Activated naive CD8-positive, alpha-beta T cell treated with anti-CD3 and anti-CD28 coated beads for 36 hours (primary cell): ENCODE measurements at places on chromosomes 2 and 18.

- no peaks in the 10 kb centered on the region for H3K36me3 ChIP-seq
- DNase-seq: no peak
- H3K27me3 ChIP-seq: peaks cover 10% of the 10 kb centered on the region
Observed at GRCh38 chr2:240351826-240352426, 83.5 kb upstream of the GPC1 start.

DNA sequence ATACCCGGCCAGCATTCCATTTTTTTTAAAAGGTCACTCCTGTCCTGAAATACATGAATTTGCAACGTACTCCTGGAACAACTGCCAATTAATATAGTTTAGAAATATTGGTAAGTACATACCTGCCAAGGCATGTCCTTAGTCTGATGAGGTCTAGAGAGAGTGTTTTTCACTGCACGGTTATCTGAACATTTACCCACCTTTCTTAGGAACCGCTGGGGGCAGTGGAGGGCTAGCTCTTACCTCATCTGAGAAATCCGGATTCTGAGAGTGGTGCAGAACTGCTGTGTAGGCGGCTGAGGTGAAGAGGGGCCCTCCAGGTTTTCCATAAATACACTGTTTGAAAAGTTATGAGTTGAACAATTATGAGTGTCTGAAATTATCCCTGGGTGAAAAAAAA lies 133.1 kb upstream of the CCDC195 start:
- no peak for DNase-seq
- no peak overlapping the region for H3K4me3 ChIP-seq
- H3K4me1 ChIP-seq: peaks cover 8% of the 10 kb centered on the region
- H3K27ac ChIP-seq: no peak overlapping the region
- peaks cover 46% of the 10 kb centered on the region for H3K36me3 ChIP-seq
- H3K27me3 ChIP-seq: no peaks in the 10 kb centered on the region

GRCh38 chr2:24435391-24436316 lies 55.4 kb upstream of the NCOA1 start:
- H3K4me1 ChIP-seq: no peaks in the 10 kb centered on the region
- no peaks in the 10 kb centered on the region for H3K27me3 ChIP-seq

DNA sequence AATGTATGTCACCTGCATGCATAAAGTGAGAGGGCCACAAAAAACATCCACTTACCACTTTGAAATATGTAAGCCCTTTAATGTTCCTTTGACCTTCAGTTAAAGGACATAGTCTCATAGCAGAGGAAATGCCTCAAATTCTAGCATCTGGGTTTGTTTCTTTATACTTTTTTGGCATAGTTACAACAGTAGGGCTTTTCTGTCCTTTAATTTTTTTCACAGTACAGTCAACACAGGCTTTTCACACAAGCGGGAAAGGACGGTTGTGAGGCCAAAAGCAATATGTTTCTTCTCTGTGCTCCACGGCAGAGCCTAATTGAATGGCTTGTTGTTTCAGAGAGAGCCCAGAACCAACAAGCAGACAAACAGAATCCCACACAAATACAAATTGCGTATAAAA lies 57.6 kb downstream of the CRIM1 start:
- no peak for DNase-seq
- no peaks in the 10 kb centered on the region for H3K36me3 ChIP-seq
- H3K27me3 ChIP-seq: no peaks in the 10 kb centered on the region
- no peak overlapping the region for H3K4me3 ChIP-seq

DNA sequence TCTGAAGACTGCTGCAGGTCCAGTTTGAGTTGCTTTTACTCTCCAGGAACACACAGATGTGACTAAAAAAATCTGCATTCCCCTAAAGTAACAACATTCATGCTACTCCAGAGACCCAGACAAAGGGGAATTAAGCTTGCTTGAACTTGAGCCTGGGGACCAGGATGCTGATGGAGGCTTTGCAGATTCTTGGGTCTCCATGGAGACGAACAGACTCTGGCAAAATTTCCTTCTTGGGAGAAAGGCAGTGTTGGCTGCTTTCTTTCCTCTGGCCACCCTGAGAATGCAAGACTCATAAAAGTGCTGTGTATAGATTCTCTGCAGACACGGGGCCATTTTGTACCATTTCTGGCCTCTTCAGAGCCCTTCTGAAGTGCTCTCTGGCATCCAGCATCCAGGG lies 112.0 kb downstream of the ACTR3 start:
- no peak for DNase-seq
- no peak overlapping the region for H3K27ac ChIP-seq
- H3K4me3 ChIP-seq: no peak overlapping the region
- no peaks in the 10 kb centered on the region for H3K27me3 ChIP-seq

DNA sequence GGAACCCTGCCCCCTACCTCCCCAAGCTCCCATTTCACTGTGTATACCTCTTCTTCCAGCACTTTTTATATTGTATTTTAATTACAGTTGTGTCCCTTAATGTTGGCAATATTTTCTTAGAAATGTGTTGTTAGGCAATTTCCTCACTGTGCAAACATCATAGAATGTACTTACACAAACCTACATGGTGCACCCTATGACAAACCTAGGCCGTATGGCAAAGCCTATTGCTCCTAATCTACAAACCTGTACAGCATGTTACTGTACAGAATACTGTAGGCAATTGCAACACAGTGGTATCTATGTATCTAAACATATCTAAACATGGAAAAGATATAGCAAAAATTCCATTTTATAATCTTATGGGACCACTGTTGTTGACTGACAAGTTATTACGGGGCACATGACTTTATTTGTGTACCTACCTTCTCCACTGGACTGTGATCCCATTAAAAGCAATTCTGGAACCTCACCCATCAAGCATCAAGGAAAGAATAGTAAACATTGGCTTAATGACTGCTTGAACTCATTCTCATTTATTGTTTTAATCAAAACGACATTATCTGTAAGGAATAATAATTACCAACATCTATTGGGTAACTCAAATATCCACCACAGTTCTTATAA lies 1641.5 kb upstream of the ZEB2 start:
- H3K36me3 ChIP-seq: no peaks in the 10 kb centered on the region
- no peaks in the 10 kb centered on the region for H3K27me3 ChIP-seq
- DNase-seq: no peak
- H3K4me1 ChIP-seq: no peaks in the 10 kb centered on the region
- H3K27ac ChIP-seq: no peak overlapping the region

DNA sequence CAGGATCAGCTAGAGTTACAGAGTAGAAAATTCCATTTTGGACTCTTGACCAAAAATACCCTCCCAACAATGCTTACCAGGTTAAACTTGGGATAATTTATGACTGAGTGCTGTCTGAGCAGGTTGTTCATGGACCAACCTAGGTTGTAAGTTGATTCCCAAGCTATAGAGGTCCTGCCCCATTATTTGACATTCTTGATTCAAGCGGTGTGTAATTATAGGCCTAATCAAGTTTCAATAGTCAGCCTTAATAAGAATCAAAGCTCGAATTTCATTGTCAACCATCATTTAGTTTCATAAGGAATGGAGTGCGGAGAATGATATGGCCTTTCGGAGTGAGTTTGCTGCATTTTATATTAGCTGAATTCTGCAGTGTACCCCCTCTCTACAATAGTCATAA lies 152.8 kb upstream of the FIGN start:
- H3K27ac ChIP-seq: no peak overlapping the region
- H3K36me3 ChIP-seq: no peaks in the 10 kb centered on the region
- no peaks in the 10 kb centered on the region for H3K4me1 ChIP-seq
- no peaks in the 10 kb centered on the region for H3K27me3 ChIP-seq
- DNase-seq: no peak

GRCh38 chr2:165016772-165017411 lies 61.6 kb upstream of the SLC38A11 start:
- no peaks in the 10 kb centered on the region for H3K4me1 ChIP-seq
- peaks cover 18% of the 10 kb centered on the region for H3K27me3 ChIP-seq
- H3K36me3 ChIP-seq: no peaks in the 10 kb centered on the region
- no peak overlapping the region for H3K27ac ChIP-seq
- DNase-seq: no peak

- H3K36me3 ChIP-seq: no peaks in the 10 kb centered on the region
- H3K27me3 ChIP-seq: peaks cover 21% of the 10 kb centered on the region
Observed at GRCh38 chr18:5622905-5623304, 79.1 kb upstream of the EPB41L3 start.

- peaks cover 3% of the 10 kb centered on the region for H3K36me3 ChIP-seq
- no peak overlapping the region for H3K4me3 ChIP-seq
- H3K4me1 ChIP-seq: no peaks in the 10 kb centered on the region
- peaks cover 5% of the 10 kb centered on the region for H3K27me3 ChIP-seq
Observed at GRCh38 chr2:222494104-222494739, 69.9 kb downstream of the SGPP2 start.

GRCh38 chr2:226652369-226652768 lies 147.3 kb downstream of the IRS1 start:
- no peak overlapping the region for H3K27ac ChIP-seq
- H3K4me3 ChIP-seq: no peak overlapping the region
- DNase-seq: no peak
- H3K4me1 ChIP-seq: peaks cover 23% of the 10 kb centered on the region
- H3K27me3 ChIP-seq: no peaks in the 10 kb centered on the region
- H3K36me3 ChIP-seq: peaks cover 14% of the 10 kb centered on the region

DNA sequence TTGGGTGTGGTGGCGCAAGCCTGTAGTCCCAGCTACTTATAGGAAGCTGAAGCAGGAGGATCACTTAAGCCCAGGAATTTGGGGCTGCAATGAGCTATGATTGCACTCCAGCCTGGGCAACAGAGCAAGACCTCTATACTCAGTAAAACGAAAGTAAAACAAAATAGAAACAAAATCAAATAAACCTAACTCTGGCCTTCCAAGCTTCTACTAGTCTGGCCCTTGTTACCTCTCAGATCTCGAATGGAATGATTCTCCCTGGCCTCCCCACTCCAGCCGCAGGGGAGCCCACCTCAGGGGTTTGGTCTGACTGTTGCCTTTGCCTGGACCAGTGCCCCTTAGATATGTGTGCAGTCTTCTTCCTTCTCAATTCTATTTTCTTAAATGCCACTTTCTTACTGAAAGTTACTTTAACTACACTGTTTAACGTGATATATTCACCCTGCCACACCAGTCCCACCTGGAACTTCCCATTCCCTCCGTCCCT lies 160.0 kb upstream of the GCFC2 start:
- H3K4me1 ChIP-seq: no peaks in the 10 kb centered on the region
- H3K27me3 ChIP-seq: peaks cover 14% of the 10 kb centered on the region
- no peaks in the 10 kb centered on the region for H3K36me3 ChIP-seq
- H3K27ac ChIP-seq: no peak overlapping the region
- DNase-seq: no peak

DNA sequence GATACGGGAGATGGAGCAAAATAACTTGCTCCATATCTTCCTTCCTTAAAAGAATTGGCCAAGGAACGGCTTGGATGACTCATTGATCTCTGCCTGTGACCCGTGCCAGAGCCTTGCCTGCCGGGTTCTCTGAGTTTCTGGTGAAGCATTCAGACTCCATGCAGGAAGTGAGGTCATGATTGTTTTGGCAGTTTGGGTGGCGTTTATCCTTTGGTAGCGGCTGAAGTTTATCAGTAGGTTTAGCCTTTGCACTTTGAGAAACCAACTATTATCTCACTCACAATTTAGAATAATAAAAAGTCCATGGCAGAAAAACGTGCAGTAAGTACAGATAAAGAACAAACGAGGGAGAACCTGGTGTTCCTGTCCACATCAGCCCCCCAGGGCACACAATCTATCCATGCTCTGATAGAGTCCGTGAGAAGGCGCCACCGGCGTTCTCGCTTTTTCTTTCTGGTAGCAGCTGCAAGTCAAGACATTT lies 15.0 kb upstream of the CTAGE1 start:
- H3K4me1 ChIP-seq: no peaks in the 10 kb centered on the region
- no peak overlapping the region for H3K27ac ChIP-seq
- DNase-seq: no peak

GRCh38 chr2:12930391-12930790 lies 213.7 kb downstream of the TRIB2 start:
- DNase-seq: no peak
- no peak overlapping the region for H3K4me3 ChIP-seq
- no peaks in the 10 kb centered on the region for H3K4me1 ChIP-seq
- no peak overlapping the region for H3K27ac ChIP-seq

- no peak overlapping the region for H3K27ac ChIP-seq
- no peaks in the 10 kb centered on the region for H3K4me1 ChIP-seq
- H3K36me3 ChIP-seq: no peaks in the 10 kb centered on the region
- H3K27me3 ChIP-seq: peaks cover 6% of the 10 kb centered on the region
- no peak overlapping the region for H3K4me3 ChIP-seq
Observed at GRCh38 chr2:129806317-129806716, 173.1 kb upstream of the RAB6C start.

DNA sequence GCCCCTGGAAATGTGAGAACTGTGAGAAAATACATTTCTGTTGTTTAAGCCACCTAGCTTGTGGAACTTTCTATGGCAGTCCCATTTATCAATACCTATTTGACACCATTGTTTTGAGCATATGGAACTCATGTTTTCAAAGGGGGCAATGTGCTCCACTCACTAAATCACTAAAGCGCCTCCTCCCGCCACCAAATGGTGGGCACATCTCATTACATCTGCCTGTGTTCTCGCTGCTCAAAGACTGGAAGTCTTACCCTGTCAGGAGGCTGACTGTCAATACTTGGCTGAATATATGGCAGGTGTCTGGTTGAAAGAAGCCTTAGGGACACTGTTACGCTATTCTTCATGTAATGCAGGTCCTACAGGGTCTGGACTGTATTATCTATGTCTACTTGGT lies 767.7 kb downstream of the TSN start:
- no peaks in the 10 kb centered on the region for H3K4me1 ChIP-seq
- H3K4me3 ChIP-seq: no peak overlapping the region
- no peaks in the 10 kb centered on the region for H3K36me3 ChIP-seq
- no peaks in the 10 kb centered on the region for H3K27me3 ChIP-seq
- DNase-seq: no peak

DNA sequence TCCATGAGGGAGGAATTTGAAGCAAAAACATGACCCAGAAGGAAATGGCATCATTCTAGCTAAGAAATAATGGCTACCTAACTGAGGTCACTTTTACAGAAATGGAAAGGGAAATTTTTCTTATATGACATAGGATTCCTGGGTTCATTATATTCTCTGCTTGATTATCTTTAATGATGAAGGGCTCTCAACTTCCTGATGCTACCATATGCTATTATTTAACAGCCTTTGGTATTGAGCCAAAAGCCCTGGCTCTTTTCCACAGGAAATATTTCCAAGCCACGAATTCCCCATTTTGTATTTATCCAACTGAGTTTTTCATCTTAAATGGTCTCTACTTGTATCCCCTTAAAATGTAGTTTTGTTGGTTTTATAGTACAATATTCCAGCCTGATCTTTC lies 63.2 kb upstream of the NPAS2 start:
- H3K27ac ChIP-seq: no peak overlapping the region
- H3K36me3 ChIP-seq: no peaks in the 10 kb centered on the region
- no peaks in the 10 kb centered on the region for H3K27me3 ChIP-seq
- no peak for DNase-seq

GRCh38 chr2:167147271-167147941 lies 259.1 kb downstream of the XIRP2 start:
- no peaks in the 10 kb centered on the region for H3K36me3 ChIP-seq
- DNase-seq: no peak
- H3K4me1 ChIP-seq: no peaks in the 10 kb centered on the region
- H3K4me3 ChIP-seq: no peak overlapping the region
- H3K27me3 ChIP-seq: no peaks in the 10 kb centered on the region

DNA sequence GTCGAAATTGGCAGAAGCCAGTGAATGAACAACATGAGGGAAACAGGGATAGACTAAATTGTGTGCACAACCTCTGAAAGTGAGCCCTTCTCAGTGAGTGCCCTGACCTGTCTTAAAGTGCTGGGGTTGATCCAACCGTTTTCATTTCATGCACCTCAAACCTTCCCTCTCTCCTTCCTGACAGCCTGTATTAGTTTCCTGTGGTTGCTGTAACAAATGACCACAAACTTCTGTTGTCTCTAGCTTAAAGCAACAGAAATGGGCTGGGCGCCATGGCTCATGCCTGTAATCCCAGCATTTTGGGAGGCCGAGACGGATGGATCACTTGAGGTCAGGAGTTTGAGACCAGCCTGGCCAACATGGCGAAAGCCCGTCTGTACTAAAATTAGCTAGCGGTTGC lies 48.8 kb upstream of the PPP1CB start:
- H3K4me3 ChIP-seq: no peak overlapping the region
- no peaks in the 10 kb centered on the region for H3K36me3 ChIP-seq
- H3K4me1 ChIP-seq: peaks cover 2% of the 10 kb centered on the region
- no peak overlapping the region for H3K27ac ChIP-seq
- no peaks in the 10 kb centered on the region for H3K27me3 ChIP-seq
